ENCODE measurements at places on chromosomes 6 and 20.

- DNase-seq, result no peak
Observed at GRCh38 chr6:12533586-12533985, 183.0 kb upstream of the PHACTR1 start.

DNA sequence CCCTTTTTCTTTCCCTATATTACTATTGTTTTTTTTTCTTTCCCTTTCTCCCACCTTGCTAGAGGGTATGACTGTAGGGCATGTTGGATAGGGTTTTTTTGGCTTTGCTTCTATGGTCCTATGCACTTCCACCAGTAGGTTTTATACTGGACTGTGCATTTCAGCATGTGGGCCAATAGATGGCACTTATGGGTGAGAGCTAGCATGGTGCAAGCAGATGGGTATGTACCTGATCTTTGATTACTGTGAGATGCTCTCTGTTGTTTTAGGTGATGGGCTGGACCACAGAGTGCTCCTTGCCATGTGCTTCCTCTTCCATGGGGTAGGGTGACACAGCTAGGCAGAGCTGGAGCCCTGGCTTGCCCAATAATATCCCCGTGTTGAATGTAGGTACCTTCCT lies 128.5 kb upstream of the CHD6 start:
- DNase-seq, result no peak

DNA sequence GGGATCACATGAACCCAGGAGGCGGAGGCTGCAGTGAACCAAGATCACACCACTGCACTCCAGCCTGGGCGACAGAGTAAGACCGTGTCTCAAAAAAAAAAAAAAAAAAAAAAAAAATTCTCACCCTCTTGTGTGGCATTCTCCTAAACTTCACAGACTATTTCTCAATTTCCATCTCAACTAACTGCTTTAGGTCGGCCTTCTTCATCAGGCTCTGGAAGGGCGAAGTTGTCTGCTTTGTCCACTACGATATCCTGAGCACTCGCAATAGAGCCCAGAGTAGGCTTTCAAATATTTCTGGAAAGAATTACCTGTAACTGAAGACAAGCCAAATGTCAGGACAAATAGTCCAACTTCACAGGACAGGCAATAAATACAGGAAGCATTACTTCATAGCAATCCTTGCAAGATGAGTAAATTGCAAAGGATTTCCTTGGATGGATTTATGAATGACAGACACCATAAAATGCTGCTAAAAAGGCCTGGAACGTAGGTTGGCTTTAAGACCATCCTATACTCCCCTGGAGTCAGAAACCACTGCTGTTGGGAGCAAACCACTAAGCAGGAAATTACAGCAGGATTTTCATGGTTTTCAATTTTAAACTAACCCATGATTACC lies 116.3 kb upstream of the SLC2A12 start:
- no peak for DNase-seq

DNA sequence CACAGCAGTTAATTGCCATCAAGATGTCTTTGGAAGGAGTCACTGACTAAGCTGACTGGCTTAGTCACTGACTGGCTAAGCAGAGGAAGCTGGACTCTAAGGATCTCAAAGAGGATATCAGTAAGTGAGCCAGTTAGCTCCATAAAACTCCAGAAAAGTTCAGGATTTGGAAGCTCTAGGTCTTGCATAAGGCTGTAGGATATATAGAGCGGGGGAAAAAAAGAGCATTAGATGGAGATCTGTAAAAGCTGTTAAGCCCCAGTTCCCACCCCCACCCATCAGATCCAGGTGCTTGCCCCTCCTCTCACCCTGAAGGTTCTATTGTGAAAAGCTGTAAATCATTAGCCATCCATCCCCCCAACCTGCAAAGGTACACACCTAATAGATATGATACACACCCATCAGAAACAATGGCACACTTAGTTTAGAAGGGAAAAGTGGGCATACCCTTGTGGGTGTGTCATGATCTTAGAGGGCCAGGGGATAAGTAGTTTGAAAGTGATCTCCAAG lies 32.2 kb downstream of the CARMIL1 start:
- no peak for DNase-seq

DNA sequence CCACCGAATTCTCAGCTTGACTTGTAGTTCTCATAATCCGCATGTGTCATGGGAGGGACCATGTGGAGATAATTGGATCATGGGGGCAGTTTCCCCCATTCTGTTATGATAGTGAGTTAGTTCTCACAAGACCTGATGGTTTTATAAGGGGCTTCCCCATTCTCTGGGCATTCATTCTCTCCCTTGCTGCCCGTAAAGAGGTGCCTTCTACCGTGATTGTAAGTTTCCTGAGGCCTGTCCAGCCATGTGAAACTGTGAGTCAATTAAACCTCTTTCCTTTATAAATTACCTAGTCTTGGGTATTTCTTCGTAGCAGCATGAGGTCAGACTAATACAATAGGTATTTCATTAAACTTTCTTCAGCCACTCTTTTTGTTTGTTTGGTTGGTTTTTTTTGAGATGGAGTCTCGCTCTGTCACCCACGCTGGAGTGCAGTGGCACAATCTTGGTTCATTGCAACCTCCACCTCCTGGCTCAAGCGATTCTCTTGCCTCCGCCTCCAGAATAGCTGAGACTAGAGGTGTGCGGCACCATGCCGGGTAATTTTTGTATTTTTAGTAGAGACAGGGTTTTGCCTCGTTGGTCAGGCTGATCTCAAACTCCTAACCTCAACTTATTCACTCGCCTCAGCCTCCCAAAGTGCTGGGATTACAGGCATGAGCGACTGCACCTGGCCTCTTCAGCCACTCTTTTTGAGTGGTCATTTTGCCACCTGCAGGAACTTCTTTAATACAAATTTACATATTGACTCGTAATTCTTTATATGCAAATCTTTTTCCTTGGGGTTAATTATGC lies 36.3 kb downstream of the GSTA2 start:
- no peak for DNase-seq
